ENCODE measurements at places on chromosomes 4 and X.

DNA sequence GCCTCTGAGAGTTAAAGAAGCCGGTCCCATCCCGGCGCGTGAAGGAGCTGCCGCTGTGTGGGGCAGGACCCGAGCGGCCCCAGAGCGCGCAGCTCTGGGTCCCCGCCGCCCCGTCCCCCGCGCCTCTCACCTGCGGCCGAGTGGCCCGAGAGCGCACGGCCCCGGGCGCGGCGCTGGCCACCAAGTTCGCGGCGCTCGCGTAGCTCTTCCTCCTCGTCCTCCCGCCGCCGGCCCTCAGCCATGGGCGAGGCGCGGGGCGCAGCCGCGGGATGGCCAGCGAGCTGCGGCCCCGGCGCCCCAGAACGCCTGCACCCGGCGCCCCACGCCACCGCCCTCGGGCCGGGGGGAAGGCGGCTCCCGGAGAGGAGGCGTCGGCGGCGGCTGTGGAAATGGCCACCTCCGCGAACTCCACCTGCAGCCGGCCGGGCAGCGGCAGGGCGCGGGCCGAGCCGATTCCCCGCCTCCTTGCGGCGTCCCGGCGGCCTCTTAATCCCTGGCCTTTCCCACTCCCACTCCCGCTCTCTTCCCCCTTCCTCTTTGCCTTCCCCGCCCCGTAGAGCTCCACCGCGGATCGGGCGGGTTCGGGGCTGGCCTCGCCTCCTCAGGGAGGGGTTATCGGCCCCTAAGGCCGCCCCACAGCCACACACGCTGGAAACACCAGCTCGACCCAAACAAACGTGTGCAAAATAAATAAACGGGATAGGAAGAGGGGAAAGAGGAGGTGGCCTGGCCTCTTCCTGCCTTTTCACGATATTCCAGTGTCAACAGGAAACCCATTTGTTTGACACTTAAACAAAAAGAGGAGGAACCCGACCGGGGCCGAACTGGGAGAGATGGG lies at the start of gene SH3D19:
Gene SH3D19, minus strand, starts transcription at position 495 of the 838 bp plus-strand sequence. Its CDS starts 253 bp downstream, at position 242.
- no peak for ATAC-seq

- ATAC-seq = no peak
Measured at GRCh38 chrX:8607326-8607725, 124.6 kb downstream of the ANOS1 start.

DNA sequence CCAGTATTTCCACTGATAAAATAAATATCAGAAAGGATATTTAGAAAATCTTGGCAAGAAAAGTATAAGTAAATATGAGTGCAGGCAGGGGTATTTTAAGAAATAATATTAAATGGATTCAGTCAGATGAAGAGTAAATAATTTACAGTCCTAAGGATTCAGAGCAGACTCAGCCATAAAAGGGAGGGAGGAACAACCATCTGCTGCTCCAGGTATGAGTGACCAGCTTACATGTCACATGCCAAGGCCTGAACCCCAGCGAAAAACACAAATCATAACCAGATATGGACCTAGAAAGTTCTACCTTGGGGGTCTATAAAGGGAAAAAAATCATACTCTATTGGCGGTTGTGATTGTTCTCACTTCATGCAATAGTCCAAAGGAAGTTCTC lies 166.8 kb downstream of the COL4A6 start:
- no peak for ATAC-seq

- no peak for ATAC-seq
Measured at GRCh38 chrX:66654411-66654810, 15.5 kb upstream of the EDA2R start.

- ATAC-seq = no peak
Measured at GRCh38 chr4:144715230-144715629, 69.3 kb downstream of the HHIP start.

- peak; percentile 50 for ATAC-seq
Measured at GRCh38 chr4:15958562-15958961, 4.4 kb downstream of the FGFBP2 start.

GRCh38 chr4:151643564-151643963 lies 117.2 kb downstream of the GATB start:
- no peak for ATAC-seq

- ATAC-seq = no peak
Measured at GRCh38 chr4:23348789-23349498, 540.9 kb downstream of the PPARGC1A start.

GRCh38 chr4:88527787-88528186 lies 4.2 kb upstream of the PYURF start:
- ATAC-seq = no peak

DNA sequence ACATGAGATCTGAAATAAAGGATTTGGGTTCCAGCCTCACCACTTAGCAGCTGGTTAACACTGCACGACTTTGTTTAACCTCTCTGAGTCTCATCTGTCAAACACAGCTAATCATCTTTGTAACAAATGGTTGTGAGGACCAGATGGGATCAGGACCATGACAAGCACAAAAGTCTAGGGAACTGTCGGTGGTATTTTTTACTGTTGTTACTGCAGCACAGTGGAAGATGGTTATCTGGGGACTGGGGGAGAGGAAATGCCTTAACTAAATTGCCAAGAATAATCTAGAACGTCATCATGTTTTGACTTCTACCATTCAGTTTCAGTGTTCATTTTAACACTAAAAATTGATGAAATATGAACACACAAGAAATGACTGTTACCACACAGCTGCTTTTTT lies 99.5 kb downstream of the ADGRA3 start:
- ATAC-seq = no peak

DNA sequence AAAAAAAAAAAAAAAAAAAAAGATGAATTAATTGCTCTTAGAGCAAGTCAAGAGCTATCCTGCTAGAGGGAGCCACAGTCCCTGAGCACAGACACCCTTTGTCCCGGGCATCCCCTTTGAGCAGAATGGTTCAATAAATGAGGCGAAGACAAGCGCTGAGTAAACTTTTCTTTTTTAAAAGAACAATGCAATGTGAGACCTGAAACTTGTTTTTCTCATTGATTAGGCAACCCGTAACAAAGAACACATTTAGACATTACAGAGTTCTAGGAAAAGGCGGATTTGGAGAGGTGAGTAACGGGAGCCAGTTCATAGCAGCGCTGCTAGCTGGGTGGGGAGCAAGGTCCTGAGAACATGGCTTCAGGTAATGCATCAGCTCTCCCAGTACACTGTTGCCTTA lies 46.1 kb downstream of the GRK4 start:
- ATAC-seq = peak; percentile 58

DNA sequence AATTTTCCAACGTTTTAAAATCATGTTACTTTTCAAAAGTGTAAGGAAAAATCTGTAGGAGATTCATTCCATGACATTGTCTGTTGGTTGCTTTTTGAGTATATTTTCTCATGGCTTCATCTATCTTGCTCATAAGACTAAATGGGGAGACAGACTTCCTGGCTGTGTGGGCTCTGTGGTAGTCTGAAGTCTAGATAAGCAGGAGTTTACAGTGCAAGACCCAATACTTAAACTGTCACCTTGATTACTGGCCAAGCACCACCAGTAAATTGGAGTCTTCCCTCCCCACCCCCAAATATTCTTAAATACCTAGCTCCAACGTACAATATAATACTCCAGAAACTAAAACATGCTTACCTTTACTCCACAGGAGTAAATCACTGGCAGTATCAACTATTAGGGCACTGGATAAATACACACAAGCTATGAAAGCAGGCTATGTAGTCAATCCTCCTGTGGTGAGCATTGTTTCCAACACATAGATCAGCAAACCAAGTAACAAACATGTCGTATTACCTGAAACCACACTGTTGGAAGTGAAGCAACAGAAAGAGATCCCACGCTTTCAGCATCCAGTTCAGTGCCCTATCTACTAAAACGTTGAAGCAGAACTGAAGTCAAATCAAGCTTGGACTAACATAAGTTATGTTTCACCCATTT lies 6.2 kb downstream of the HNRNPD start:
- ATAC-seq = peak; percentile 51

GRCh38 chrX:104929324-104929723 lies 291.2 kb downstream of the TEX13A start:
- ATAC-seq = no peak

DNA sequence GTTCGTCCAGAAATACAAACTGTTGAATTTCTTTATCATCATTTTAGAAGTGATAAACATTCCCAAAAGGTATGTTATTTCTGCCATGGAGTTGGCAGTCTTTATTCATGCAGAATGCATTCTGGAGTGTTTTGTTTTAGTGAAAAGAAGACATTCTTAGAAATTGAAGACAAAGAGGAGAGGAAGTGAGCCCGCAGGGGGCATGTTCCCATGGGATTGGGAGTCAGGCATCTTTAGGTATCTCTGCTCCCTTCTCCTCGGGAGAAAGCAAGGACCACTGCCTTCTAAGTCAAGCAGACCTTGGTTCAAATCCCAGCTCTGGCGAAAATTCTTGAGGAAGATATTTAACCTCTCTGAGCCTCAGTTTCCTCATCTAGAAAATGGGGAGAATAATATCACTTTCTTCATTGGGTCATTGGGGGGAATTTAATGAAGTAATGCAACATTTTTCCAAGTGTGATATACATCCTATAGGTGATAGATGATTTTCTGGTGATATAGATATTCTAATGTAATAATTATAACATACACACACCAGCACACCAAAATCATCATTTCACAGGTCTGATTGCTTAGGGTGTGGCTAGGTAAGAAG lies 26.5 kb upstream of the CHRNA9 start:
- no peak for ATAC-seq

DNA sequence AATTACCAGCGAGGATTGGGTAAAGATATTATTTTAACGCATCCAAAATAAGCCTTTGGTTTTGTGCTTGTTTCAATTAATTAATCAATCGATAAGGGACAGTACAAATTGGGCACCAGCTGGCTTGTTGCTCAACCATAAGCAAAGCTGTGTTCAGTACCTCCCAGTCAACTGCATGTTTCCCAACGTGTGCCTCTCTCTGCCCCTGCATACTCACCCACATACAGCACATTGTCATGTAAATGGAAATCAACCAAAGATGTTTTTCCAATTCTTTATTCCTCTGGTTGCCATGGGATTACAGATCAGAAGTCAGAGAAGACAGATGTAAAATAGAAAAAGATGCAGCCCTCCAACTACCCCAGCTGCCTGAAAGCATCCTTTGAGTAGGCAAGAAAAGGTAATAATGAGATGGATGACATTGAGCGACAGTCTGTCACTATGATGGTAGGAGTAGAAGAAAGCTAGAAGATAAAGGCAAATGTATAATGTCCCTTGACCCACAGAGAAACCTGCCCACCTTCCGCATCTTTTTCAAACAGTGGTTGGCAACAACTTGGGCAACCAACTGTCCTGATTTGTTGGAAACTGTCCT lies 92.7 kb upstream of the TSPAN7 start:
- no peak for ATAC-seq

GRCh38 chr4:146478009-146478408 lies 43.7 kb downstream of the SLC10A7 start:
- no peak for ATAC-seq

DNA sequence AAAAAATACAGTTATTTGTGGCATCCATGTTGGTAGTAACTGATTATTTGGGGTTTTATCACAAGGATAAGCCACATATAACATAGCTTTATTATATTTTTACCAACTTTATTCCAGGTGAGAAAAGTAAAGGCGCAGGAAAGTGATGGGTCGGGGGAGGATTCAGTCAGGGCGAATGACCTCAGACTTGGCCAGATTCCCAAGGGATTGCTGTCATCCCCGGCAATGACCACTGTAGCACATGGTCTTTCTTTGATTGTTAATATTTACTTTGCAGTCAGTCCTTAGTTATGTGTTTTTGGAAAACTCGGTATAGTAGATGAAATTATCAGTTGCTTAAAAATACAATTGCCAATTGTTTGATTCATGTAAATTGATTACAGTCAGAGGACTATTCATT lies 17.6 kb downstream of the GRIA3 start:
- ATAC-seq = no peak

DNA sequence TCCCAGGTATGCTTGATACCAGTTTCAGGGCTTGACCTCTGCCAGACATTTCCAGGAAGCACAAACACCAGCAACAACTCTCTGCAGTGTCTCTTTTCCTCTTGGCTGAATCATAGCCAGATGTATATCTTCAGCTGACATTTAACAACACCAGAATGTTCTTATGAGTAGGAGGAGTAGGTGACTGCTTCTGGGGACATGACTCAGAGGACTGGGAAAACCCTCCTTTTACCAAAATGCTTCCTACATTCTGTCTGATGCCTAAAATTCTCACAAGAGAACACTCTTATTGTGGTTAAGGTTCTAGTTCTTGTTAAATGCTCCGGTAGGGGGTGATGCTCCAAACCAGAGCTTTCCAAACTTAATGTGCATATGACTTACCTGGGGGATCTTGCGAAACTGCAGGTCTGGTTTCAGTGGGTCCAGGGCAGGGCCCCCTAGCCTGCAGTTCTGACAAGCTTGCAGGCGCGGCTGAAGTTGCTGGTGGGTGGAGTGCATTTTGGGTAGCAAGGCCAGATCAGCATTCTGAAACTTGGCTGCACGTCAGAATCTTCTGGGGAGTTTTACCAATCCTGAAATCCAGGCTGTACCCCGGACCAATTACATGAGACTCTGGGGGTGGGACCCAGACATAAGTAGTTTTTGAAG lies 329.3 kb upstream of the RPS6KA3 start:
- ATAC-seq = peak; percentile 84

DNA sequence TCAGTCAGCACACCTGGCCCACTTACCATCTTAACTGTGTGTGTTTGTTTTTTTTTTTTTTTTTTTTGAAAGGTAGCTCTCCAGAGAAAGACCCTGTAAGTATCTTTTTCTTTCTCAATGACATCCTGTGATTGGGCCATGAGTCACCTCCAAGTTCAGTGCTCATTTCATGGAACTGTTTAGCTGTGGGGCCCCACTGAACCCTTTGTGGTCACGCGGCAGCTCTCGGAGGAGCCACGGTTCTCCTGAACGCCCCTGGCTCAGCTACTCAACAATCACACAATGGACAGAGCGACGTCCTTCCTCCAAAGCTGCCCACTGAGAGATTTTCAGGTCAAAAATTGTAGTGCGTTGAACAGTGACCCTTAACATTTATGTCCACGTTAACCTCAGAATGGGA lies 14.2 kb upstream of the IL3RA start:
- peak; percentile 81 for ATAC-seq

GRCh38 chr4:40546506-40546905 lies 83.2 kb downstream of the RBM47 start:
- ATAC-seq = no peak
